ENCODE measurements at places on chromosomes 4 and X.

DNA sequence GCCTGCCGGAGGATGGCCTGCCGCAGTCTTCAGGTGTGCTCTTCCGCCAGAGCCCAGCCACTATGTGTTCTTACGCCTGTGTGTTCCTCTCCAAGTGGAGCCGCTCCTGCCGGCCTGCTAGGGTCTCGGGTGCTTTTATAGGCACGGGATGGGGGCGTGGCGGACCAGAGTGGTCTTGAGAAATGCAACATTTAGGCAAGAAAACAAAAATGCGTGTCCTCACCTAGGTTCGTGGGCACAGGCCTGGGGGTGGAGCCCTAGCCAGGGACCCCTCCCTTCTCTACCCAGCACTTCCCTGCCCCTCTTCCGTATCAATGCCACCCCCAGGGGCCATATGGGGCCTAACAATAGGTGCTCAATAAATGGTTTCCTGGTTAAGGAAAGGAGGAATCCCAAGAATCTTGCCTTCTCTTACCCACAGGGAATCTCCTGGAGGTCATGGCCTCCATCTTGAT is 34.4 kb upstream of the LRBA start:
- no peak for DNase-seq

GRCh38 chrX:41384051-41384705 is 50.2 kb downstream of the DDX3X start:
- peak; percentile 81 for DNase-seq

- no peak for DNase-seq
Measured at GRCh38 chr4:186915816-186916215, 192.2 kb upstream of the FAT1 start.

GRCh38 chr4:3725936-3726870 is 40.0 kb upstream of the ADRA2C start:
- no peak for DNase-seq

- no peak for DNase-seq
Measured at GRCh38 chrX:88613338-88613737, 133.7 kb upstream of the CPXCR1 start.

DNA sequence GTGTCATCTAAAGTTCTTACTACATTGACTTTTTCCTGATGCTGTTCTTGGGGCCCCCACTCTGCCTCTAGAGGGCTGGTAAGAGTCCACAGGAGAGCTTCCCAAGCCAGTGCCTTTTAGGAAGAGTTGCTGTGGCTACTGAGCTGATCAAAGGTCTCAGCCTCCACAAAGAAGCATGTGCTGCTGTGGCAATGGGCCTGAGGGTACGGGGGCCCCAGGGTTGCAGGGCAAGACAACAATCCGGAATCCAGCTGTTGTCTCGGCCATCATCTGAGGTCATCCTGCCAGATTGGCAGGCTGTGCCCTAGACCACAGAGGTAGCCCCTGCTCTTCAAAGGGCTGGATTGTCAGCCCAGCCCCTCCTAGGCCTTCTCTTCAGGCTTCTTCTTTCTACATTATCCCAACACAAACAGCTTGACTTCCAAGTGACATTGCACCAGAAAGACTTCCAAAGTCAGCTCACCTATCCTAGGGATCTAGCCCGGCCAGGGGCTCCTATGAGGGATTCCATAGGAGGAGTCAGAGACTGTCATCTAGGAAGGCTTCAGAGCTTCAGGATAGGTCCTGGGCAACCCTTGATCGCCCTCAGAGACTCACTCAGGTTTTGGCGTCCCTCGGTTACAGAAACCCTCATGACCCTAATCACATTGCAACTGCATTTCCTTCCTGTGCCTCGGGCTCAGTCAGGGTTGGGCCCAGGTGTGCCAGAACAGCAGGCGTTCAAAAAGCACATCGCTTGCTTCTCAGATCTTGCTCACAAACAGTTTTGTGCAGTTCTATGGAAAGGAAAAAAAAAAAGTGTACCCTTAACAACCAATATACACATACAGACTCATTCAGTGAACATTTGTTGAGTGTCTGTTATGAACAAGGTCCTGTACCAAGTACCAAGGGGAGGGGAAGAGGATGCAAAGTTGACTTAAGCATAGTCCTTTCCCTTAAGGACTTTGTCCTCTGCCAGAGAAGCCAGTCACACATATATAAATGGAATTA is 27.8 kb downstream of the SLC25A5 start:
- no peak for DNase-seq

- DNase-seq = no peak
Measured at GRCh38 chrX:9518051-9518450, 53.2 kb downstream of the TBL1X start.

DNA sequence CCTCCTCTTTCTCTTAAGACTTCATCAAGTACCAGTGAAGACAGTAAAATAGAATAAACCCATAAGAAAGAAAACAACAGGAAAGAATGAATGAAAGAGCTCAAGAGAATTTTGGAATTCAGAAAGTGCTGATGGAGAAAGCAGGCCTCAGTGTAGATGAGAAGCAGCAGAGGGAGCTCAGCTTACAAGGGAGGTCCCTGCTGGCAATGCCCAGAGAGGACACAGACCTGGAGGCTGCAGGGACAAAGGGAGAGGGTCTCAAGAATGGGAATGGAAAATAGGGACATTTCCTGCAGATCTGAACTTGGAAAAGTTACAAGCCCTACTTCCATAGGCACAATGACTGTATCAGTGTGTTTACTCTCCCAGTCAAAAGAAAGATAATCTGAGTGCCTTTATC is 64.5 kb upstream of the MAGEA10 start:
- no peak for DNase-seq

DNA sequence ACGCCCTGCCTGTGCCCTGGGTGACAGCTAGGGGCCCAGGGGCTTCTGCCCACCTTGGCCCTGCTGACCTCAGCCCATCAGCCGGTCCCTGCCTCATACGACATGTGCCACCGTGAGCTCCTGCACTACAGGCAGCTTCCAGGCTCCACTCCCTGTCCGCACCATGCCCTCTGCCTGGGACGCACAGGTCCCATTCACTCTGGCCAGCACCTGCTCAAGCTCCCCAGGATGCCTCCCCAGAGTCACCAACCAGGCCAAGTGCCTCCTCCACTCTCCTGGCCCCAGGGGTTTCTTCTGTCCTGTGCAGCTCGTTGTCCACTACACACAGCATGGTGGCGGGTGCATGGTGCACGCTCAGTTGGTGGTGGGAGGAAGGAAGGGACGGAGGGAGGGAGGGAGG is 20.2 kb upstream of the MRFAP1 start:
- DNase-seq = no peak

DNA sequence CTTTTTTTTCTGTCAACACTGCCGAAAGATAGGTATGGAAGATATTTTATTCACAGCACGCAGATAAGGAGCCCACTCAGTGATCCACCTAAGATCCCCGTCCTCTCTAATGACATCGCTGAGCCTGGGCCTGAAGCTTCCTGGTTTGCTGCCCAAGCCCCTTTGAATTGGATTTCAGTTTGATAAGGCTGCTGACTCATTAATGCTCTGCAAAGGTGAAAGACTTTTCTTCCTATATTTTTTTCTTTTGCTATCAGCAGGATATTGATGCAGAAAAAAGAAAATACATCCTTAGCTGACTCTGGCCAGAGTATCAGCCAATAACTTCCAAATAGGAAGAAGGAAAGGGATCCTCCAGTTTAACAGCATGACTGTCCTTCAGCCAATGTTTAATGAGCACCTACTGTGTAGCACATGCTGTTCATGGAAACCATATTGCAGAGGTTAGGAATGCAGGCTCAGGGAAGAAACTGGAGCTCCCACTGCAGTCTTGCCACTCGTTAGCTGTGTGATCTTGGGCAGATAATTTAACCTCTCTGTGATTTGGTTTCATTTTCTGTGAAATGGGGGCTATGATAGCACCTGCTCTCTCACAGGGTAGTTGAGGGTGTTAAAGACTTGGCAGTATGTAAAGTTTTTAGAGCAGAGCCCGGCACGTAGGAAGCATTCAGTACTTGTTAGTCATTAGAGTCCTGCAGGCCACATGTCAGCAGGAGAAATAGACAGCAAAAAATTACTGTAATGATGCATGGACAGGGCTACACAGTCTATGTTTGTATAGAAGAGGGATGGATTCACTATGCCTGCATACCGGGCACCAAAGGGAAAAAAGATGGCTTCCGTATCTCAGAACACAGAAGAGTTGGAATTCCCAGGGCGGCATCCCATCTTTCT is 39.3 kb downstream of the EVC start:
- DNase-seq = no peak

DNA sequence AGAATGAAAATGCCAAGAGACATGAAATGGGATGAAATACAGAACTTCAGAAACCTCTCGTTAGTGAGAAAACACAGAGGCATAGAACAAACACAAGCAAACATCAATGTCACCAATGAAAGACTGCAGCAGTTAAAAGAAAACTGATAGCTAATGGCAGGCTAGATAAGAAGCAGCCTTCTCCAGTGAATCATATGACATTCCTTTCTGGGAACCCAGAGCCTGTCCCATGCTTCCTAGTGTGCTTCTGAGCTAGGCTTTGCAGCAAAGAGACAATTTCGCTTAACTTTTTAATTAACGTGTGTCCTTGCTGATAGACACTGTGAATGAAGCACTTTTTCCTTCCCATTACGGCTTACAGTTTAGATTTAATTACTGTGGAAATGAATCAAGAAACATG is 444.6 kb downstream of the IL15 start:
- no peak for DNase-seq

- DNase-seq = no peak
Measured at GRCh38 chr4:158036998-158037397, 135.8 kb downstream of the GASK1B start.

GRCh38 chr4:125986307-125986706 is 671.6 kb downstream of the FAT4 start:
- no peak for DNase-seq

DNA sequence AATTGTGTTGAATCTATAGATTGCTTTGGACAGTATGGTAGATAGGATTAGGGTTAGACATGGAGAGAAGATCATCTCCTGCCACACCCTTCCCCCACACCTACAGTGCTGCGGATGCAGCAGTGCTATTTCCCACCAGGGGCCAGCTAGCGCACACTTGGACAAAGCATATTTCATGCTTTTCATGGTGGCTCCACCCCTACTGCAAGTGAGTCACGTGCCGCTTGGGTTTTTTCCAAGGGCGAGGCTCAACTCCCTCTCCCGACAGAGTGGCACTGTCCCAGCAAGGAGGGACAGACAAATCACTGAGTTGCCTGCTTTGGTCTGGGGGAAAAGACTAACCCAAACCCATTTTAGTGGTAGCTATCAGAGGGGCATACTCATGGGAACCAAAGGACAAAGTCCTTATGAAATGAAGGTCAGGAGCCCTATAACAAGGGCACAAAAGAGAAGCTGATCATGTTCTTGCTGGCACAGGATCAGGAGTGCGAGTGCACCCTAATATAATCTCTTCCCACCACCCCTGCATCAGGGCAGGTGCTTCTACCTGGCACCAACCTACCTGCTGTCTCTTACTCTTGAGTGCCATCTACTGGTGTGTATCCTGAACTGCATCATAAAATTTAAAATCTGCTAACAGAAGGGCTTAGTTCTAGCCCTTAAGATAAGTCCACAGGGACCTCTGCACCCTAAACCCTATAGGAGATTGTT is 55.1 kb upstream of the PGAM4 start:
- DNase-seq = peak; percentile 28

- no peak for DNase-seq
Measured at GRCh38 chr4:181807771-181808170, 435.4 kb upstream of the TENM3 start.

DNA sequence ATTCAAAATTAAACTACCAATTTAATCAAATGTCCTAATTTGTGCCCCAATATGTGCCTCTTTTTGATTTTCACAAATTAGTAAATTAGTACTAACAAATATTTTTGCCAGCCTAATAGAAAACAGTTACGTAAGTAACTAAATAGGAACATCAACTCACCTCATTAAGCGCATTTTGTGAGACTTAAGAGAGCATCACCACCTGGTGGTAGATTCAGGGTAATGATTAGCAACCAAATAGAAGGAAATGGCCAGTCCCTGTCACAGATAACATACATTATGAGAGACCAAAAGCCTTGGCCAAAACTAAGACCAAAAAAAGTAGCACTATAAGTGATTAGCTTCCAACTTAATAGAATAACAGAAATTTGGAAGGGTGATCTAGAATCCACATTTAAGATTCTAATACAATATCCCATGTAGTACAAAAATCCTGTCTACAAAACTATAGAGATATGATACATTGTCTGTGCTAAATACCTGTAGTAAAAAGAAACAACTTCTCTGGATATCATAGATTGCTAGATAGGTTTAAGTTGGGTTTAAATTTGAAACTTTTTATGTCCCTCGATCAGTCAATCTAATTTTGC is 46.7 kb downstream of the C4orf46 start:
- DNase-seq = no peak

DNA sequence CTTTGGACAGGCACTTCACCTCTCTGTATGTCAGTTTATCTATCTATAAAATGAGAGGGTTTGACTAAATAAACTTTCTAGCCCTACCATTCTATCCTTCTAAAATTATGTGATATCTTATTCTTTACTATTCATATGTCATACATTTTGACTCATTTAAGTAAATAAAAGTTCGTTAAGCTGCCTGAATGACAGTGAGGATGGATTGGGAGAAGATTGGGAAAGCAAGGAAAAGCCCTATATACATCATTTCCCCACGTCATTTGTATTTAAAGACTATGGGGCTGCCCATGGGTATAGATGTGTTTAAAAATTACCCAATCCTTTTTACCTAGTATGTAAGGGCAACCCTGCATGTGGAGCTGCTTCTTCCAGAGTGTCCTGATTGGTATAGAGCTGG is 5.3 kb downstream of the SLC16A2 start:
- no peak for DNase-seq

- no peak for DNase-seq
Measured at GRCh38 chr4:7503559-7504249, 69.0 kb upstream of the PSAPL1 start.

GRCh38 chrX:40058719-40059118 is 39.0 kb downstream of the BCOR start:
- DNase-seq = no peak

DNA sequence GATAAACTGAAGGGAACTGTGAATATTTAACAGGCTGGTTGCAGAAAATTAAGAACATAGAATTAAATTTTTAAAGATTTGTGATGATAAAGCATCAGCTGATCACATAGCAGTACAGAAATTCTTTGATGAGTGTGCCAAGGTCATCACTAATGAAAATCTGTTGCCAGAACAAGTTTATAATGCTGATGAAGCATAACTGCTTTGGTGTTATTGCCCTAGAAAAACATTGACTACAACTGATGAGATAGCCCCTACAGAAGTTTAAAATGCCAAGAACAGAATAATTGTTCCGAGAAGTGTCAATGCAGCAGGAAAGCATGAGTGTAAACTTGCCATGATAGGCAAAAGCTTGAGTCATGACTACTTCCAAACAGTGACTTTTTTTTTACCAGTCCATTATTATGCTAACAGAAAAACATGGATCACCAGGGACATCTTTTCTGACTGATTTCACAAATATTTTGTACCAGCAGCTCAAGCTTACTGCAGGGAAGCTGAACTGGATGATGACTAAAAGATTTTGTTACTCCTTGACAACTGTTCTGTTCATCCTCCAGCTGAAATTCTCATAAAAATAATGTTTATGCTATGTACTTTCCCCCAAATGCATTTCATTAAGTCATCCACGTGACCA is 1136.6 kb downstream of the FAT4 start:
- no peak for DNase-seq

- no peak for DNase-seq
Measured at GRCh38 chr4:120685756-120686278, 236.7 kb downstream of the PRDM5 start.

GRCh38 chrX:131544218-131544617 is 344 bp downstream of the OR13H1 start:
- DNase-seq = no peak

- DNase-seq = no peak
Measured at GRCh38 chrX:96906741-96907140, 23.0 kb downstream of the RPA4 start.

- DNase-seq = no peak
Measured at GRCh38 chr4:85798012-85798770, 323.2 kb downstream of the ARHGAP24 start.
